ENCODE measurements at places on chromosomes 16 and 17. TPM values are rescaled to one million over a fixed set of nuclear protein-coding genes. Genes with fewer than 3 reads are reported as not detected.

DNA sequence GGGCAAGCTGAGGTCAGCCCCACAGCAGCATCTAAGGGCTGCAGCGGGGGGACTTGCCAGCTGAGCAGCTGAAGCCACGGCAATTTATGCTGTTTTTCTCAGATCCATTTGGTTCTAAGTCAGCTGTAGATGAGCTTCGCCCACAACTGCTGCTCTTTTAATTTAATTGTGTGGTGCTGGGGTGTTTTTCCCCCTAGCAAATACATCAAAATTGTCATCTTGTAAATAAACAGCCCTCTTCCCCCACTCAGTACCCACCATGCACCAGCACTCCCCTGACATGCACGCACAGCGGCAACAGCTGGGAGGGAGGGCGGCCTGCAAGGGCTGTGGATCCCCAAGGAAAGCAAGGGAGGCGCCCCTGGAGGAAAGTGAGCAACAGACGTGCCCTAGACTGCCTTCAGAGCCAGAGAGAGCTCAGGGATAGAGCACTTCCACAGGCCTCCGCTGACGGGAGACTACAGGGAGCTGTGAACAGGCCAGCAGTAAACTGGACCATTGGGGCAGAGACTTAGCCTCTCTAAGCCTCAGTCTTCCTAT lies 149.5 kb downstream of the TMEM132E start:
- DNase-seq = no peak

DNA sequence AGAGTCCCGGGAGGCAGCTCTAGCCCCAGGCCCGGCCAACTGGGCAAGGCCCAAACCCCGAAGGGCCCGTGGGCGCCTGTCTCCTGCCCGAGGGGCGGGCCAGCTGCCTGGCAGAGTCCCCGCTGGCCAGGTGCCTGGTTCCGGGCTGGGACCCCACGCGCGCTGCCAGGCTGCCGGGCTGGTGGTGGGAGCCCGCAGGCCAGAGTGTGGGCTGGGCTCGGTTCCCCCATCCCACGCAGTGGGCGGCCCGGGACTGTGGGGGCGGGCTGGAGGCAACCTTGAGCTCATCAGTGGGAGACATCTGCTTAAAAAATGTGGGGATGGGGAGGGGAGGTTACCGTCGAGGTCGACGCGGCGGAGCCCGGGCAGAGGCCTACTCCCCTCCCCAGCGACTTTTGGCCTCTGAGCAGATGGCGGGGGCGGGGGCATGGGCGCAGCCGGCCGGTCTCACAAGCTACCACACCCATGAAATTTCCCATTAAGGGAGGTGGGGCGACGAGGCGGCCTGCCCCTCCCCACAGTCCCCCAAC lies 176.4 kb upstream of the GSE1 start:
- DNase-seq = no peak

- DNase-seq = peak; percentile 32
Measured at GRCh38 chr16:14071576-14072271, 605 bp downstream of the MRTFB start.

- DNase-seq = no peak
Measured at GRCh38 chr16:67702130-67702529, 17.0 kb downstream of the GFOD2 start.

Gene CHST5
- total RNA-seq = not detected

Measured in lung microvascular endothelial cell (primary cell).